ENCODE measurements at places on chromosomes 4 and X. TPM values are rescaled to one million over a fixed set of nuclear protein-coding genes. Genes with fewer than 3 reads are reported as not detected.

The CFAP299 gene
- total RNA-seq = not detected

GRCh38 chr4:99668472-99668871 lies 10.8 kb upstream of the C4orf54 start:
- no peak overlapping the region for H3K27ac ChIP-seq
- no peaks in the 10 kb centered on the region for H3K36me3 ChIP-seq
- H3K27me3 ChIP-seq = no peaks in the 10 kb centered on the region
- no peaks in the 10 kb centered on the region for H3K4me1 ChIP-seq

The RNF175 gene
- total RNA-seq = not detected

The PSAPL1 gene
- not detected for total RNA-seq

- no peak overlapping the region for H3K4me3 ChIP-seq
- H3K27me3 ChIP-seq = no peaks in the 10 kb centered on the region
- H3K36me3 ChIP-seq = no peaks in the 10 kb centered on the region
- no peak overlapping the region for H3K27ac ChIP-seq
Observed at GRCh38 chr4:110071466-110071865, 126.9 kb downstream of the ELOVL6 start.

The ZNF81 gene
- 14.7 TPM for total RNA-seq

The CSAG2 gene
- total RNA-seq = not detected

The PAGE2B gene
- 0.91 TPM for total RNA-seq

The ADGRG4 gene
- total RNA-seq = not detected

GRCh38 chr4:37008199-37008598 lies 236.3 kb upstream of the NWD2 start:
- no peak for DNase-seq
- no peak overlapping the region for H3K27ac ChIP-seq
- H3K4me3 ChIP-seq = no peak overlapping the region
- no peaks in the 10 kb centered on the region for H3K36me3 ChIP-seq
- no peaks in the 10 kb centered on the region for H3K4me1 ChIP-seq
- no peaks in the 10 kb centered on the region for H3K27me3 ChIP-seq

- H3K4me1 ChIP-seq = no peaks in the 10 kb centered on the region
- no peaks in the 10 kb centered on the region for H3K36me3 ChIP-seq
- no peak overlapping the region for H3K27ac ChIP-seq
- DNase-seq = no peak
- no peak overlapping the region for H3K4me3 ChIP-seq
- H3K27me3 ChIP-seq = no peaks in the 10 kb centered on the region
Observed at GRCh38 chrX:52874661-52875060, 6.8 kb upstream of the XAGE3 start.

GRCh38 chr4:105306158-105306781 lies 159.6 kb downstream of the TET2 start:
- H3K27ac ChIP-seq = no peak overlapping the region
- H3K27me3 ChIP-seq = no peaks in the 10 kb centered on the region
- H3K36me3 ChIP-seq = no peaks in the 10 kb centered on the region

The GAGE13 gene
- not detected for total RNA-seq

The ARMCX4 gene
- total RNA-seq = 17.1 TPM

GRCh38 chr4:173288296-173288695 lies 45.9 kb downstream of the HMGB2 start:
- peak; percentile 41 for DNase-seq
- no peaks in the 10 kb centered on the region for H3K36me3 ChIP-seq
- no peak overlapping the region for H3K4me3 ChIP-seq
- no peak overlapping the region for H3K27ac ChIP-seq
- no peaks in the 10 kb centered on the region for H3K4me1 ChIP-seq
- H3K27me3 ChIP-seq = no peaks in the 10 kb centered on the region

- no peaks in the 10 kb centered on the region for H3K27me3 ChIP-seq
- no peaks in the 10 kb centered on the region for H3K4me1 ChIP-seq
- no peak for DNase-seq
- no peak overlapping the region for H3K4me3 ChIP-seq
- no peaks in the 10 kb centered on the region for H3K36me3 ChIP-seq
- no peak overlapping the region for H3K27ac ChIP-seq
Observed at GRCh38 chrX:11363069-11363594, 69.9 kb downstream of the AMELX start.

GRCh38 chrX:63283348-63283747 lies 67.8 kb downstream of the SPIN4 start:
- no peak for DNase-seq
- no peaks in the 10 kb centered on the region for H3K36me3 ChIP-seq
- no peaks in the 10 kb centered on the region for H3K27me3 ChIP-seq
- no peak overlapping the region for H3K27ac ChIP-seq

DNA sequence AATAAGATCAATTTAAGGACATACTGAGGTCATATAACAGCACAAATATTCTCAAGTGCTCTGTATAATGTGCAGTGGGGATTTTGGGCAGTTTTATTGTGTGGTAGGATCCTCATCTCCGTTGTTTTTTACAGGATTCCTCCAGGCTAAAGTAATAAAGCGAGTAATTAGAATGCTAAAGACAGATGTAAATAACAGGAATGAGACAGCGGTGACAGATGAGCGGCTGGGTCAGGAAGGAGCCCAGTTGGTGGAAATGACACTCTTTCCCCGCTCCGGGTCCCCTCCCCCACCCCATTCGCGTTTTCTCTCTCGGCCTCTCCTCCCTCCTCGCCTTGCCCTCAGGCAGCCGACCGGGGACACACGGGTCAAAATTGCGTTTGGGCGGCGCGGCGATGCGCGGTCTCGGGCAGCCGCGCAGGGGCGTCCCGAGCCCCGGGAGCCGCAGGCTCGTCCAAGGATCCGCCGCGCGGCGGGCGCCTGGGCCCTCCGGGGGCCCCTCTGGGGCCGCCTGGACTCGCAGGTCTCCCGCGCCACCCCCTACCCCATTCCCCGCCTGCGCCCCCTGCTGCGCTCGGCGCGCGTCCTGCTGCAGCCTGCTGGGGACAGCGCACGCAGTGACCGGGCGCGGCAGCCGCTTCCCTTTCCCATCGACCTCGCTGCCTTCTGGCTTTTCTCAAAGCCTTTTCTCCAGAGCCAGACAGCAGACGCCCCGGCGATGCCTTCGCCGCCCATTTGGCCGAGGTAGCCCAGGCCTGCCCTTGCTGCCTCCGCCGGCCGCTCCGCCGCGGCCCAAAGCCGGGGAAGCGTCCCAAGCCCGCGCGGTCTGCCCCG lies 16.2 kb downstream of the POU4F2 start:
- H3K36me3 ChIP-seq = no peaks in the 10 kb centered on the region
- H3K4me3 ChIP-seq = no peak overlapping the region
- no peak overlapping the region for H3K27ac ChIP-seq
- H3K4me1 ChIP-seq = no peaks in the 10 kb centered on the region
- DNase-seq = no peak

GRCh38 chrX:145630081-145630480 lies 187.5 kb upstream of the SLITRK2 start:
- H3K4me1 ChIP-seq = no peaks in the 10 kb centered on the region
- H3K4me3 ChIP-seq = no peak overlapping the region
- H3K36me3 ChIP-seq = no peaks in the 10 kb centered on the region
- no peak overlapping the region for H3K27ac ChIP-seq

The POU3F4 gene
- not detected for total RNA-seq

The SLC39A8 gene
- total RNA-seq = 17.8 TPM

- no peak overlapping the region for H3K4me3 ChIP-seq
- no peaks in the 10 kb centered on the region for H3K27me3 ChIP-seq
- H3K36me3 ChIP-seq = no peaks in the 10 kb centered on the region
- DNase-seq = no peak
- no peak overlapping the region for H3K27ac ChIP-seq
Observed at GRCh38 chr4:146265950-146266490, 51.7 kb downstream of the REELD1 start.

GRCh38 chr4:152021788-152022438 lies 261.1 kb upstream of the GATB start:
- H3K27ac ChIP-seq = no peak overlapping the region
- no peaks in the 10 kb centered on the region for H3K27me3 ChIP-seq
- H3K36me3 ChIP-seq = no peaks in the 10 kb centered on the region
- H3K4me3 ChIP-seq = no peak overlapping the region

- peak; percentile 11 for DNase-seq
- no peaks in the 10 kb centered on the region for H3K27me3 ChIP-seq
- no peak overlapping the region for H3K27ac ChIP-seq
Observed at GRCh38 chr4:12633053-12633651, 851.0 kb downstream of the RAB28 start.

DNA sequence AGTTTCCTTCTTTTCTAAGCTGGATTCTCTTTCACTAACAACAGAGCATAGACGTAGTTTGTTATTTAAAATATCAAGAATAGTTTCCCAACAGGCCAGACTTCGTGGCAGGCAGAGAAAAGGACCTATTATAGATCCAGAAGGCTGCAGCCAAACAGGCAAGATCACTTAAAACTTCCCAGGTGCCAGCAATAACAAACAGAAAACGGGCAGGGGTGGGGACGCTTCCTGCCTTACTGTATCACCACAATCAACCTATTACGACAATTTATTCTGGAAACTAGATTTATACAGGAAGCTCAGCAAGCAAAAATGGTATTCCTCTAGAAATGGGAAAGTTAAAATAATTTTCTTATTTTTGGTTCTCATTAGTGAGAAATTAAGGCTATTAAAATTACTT lies 22.1 kb downstream of the RWDD4 start:
- H3K36me3 ChIP-seq = no peaks in the 10 kb centered on the region
- no peaks in the 10 kb centered on the region for H3K4me1 ChIP-seq
- H3K27me3 ChIP-seq = no peaks in the 10 kb centered on the region

The TCEAL7 gene
- total RNA-seq = not detected

GRCh38 chrX:39736216-39737211 lies 361.2 kb downstream of the BCOR start:
- H3K27me3 ChIP-seq = no peaks in the 10 kb centered on the region
- DNase-seq = no peak
- no peak overlapping the region for H3K4me3 ChIP-seq
- H3K4me1 ChIP-seq = no peaks in the 10 kb centered on the region
- H3K36me3 ChIP-seq = no peaks in the 10 kb centered on the region
- no peak overlapping the region for H3K27ac ChIP-seq

GRCh38 chr4:112736718-112737135 lies 99.8 kb downstream of the LARP7 start:
- no peaks in the 10 kb centered on the region for H3K4me1 ChIP-seq
- no peaks in the 10 kb centered on the region for H3K36me3 ChIP-seq
- H3K27me3 ChIP-seq = no peaks in the 10 kb centered on the region
- H3K27ac ChIP-seq = no peak overlapping the region

DNA sequence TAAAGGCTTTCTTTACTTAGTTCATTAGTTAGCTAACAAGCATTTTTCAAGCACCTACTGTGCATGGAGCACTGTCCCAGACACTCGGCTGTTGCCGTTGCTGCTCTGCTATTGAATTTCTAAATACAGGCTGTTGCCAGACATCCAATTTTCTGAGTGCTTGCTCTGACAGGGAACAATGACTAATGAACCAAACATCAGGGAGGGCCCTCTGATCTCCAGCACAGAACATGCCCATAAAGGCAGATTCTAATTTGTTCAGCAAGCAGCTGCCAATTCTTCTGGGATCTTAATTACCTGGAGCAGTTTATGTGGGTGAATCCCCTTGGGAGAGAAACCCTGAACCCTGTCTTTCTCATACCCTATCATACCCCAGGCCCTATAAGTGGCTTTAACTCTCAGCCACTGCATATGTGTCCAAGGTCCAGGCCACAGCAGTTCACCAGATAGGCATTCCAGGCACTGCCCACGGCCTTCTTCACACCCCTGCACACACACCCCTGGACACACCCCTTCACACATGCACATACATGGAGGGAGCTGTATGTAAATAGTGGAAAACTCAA lies 27.9 kb downstream of the TSC22D3 start:
- DNase-seq = no peak
- H3K36me3 ChIP-seq = no peaks in the 10 kb centered on the region
- no peak overlapping the region for H3K4me3 ChIP-seq
- H3K27ac ChIP-seq = no peak overlapping the region
- H3K4me1 ChIP-seq = peaks cover 5% of the 10 kb centered on the region

The OCRL gene
- total RNA-seq = 6.2 TPM

DNA sequence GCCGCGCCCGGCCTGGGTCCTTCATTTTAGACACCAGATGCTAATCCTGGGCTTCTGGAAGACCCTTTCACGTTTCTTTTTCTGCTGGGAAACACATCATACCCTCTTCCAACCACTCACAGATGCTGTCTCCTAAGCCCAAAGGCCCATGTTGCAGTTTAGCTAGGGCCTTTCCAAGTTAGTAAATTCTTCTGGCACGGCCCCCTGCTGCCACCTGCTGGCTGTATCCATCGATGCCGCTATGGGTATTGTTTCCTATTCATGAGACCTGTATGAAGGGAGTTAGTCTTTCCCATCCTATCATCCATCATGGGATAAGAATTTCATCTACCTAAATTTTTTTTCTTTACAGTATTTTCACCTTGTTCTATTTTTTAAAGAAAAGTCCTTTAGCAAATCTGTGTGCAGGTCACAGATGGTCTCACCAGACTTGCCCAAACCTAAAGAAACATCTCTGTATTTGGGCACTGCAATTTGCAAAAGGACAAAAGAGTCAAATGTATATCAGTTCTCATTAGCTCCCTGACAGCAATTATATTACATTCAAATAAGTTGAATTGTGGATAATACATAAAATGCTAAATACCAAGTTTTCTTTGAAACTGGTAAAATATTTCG lies 37.8 kb upstream of the SLC9A7 start:
- no peaks in the 10 kb centered on the region for H3K27me3 ChIP-seq
- H3K27ac ChIP-seq = no peak overlapping the region
- DNase-seq = peak; percentile 56
- no peaks in the 10 kb centered on the region for H3K36me3 ChIP-seq
- H3K4me3 ChIP-seq = no peak overlapping the region

GRCh38 chr4:61443813-61444510 lies 243.8 kb downstream of the ADGRL3 start:
- H3K27ac ChIP-seq = no peak overlapping the region
- H3K4me1 ChIP-seq = no peaks in the 10 kb centered on the region
- no peaks in the 10 kb centered on the region for H3K27me3 ChIP-seq
- no peak overlapping the region for H3K4me3 ChIP-seq
- no peak for DNase-seq

DNA sequence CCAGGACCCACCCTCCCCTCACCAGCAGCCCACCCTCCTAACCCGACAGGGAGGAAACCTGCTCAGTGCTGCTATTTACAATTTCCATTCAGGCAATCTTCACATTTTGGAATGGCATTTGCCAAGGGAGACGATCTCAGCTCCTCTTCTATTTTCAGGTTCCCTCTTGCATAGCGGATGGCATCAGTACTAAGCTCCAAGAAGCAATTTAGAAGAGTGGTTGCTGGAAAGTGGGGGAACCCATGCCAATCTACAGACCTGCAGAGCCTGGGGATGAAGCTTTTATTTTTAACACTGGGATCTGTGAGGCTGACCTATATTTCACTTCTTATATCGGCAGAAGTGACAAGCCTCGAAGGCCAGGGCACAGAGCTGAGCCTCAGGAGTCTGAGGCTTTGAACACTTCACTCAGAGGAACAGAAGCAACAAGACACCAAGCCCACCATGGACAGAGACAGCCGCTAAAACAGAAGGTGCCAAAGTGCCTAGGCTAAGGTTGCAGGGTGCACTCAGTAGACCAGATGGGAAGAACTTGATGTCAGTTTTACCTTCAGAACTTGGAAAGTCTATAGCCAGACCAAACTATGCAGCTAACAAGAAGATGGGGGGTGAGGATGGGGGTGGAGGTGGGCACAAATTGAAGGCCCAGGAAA lies 44.0 kb downstream of the SCD5 start:
- H3K27ac ChIP-seq = no peak overlapping the region
- no peaks in the 10 kb centered on the region for H3K36me3 ChIP-seq
- DNase-seq = no peak
- no peak overlapping the region for H3K4me3 ChIP-seq

GRCh38 chrX:118420462-118420861 lies 74.6 kb downstream of the WDR44 start:
- H3K36me3 ChIP-seq = no peaks in the 10 kb centered on the region
- H3K4me1 ChIP-seq = no peaks in the 10 kb centered on the region
- no peaks in the 10 kb centered on the region for H3K27me3 ChIP-seq
- H3K4me3 ChIP-seq = no peak overlapping the region
- no peak for DNase-seq

- no peaks in the 10 kb centered on the region for H3K36me3 ChIP-seq
- no peak for DNase-seq
- no peaks in the 10 kb centered on the region for H3K4me1 ChIP-seq
- H3K27me3 ChIP-seq = no peaks in the 10 kb centered on the region
Observed at GRCh38 chrX:153557618-153558355, 40.3 kb downstream of the ATP2B3 start.

The PGM2 gene
- total RNA-seq = 35.2 TPM

The BMPR1B gene
- 0.10 TPM for total RNA-seq
